Psoas muscle (tissue), 8 donors: ENCODE measurements at places on chromosomes 4 and X. TPM values are rescaled to one million over a fixed set of nuclear protein-coding genes. Genes with fewer than 3 reads are reported as not detected.
A peak's percentile ranks its signal among the peaks of the same experiment; 100 is the strongest.

GUCY1B1 gene
- total RNA-seq = 4.7 TPM

DNA sequence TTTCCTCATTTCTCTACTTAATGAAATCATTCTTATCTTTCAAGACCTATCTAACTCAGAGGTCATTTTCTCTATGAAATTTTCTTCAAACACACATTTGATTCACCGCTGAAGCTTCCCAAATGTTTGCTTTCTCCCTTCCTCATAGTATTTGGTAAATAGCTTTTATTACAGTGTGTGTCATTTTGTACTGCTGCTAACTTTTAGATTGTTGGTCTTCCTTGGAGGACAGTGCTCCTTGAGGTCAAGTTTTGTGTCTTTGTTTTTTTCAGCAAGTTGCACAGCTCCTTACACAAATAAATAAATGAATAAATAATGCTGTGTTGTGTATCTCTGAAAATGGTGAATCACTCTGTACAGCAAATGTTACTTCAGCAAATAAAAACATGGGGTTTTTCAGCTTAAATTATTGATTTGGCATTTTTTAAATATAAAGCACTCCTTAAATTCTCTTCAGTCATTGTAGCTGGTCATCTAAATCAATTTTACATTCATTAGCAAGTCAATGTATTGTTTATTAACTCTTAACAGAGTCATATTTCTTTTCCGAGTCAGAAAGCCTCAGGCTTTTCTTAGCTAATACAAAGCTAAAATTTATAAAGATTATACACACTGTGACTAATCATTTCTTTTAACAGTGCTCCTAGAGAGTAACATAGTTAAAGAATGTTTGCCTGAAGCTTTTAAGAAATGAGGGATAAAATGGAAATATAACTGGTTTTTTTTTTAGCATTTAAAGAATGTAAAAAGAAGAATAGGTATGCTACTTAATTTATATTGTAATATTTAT, 30.1 kb upstream of the MAD2L1 start:
- H3K4me1 ChIP-seq = no peaks in the 10 kb centered on the region
- no peaks in the 10 kb centered on the region for H3K27me3 ChIP-seq
- H3K36me3 ChIP-seq = no peaks in the 10 kb centered on the region
- DNase-seq = no peak

GRCh38 chr4:8655411-8656184, 63.0 kb downstream of the CPZ start:
- H3K27me3 ChIP-seq = no peaks in the 10 kb centered on the region
- DNase-seq = no peak
- no peaks in the 10 kb centered on the region for H3K36me3 ChIP-seq
- no peaks in the 10 kb centered on the region for H3K4me1 ChIP-seq

DNA sequence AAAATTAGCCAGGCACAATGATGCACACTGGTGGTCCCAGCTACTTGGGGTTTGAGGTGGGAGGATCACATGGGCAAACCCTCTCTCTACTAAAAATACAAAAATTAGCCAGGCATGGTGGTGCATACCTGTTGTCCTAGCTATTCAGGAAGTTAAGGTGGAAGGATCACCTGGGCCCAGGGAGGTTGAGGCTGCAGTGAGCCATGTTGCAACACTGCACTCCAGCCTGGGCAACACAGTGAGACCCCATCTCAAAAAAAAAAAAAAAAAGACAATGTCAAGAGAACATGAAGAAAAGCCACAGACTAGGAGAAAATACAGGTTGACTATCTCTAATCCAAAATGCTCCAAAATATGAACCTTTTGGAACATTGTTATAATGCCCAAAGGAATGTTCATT, 153.8 kb downstream of the NEK1 start:
- H3K4me3 ChIP-seq = no peak overlapping the region
- DNase-seq = no peak
- no peaks in the 10 kb centered on the region for H3K4me1 ChIP-seq
- no peaks in the 10 kb centered on the region for H3K27me3 ChIP-seq

- H3K27me3 ChIP-seq = peaks cover 7% of the 10 kb centered on the region
- no peak overlapping the region for H3K4me3 ChIP-seq
- no peaks in the 10 kb centered on the region for H3K36me3 ChIP-seq
Observed at GRCh38 chrX:130604882-130605281, 203.1 kb downstream of the RBMX2 start.

DNA sequence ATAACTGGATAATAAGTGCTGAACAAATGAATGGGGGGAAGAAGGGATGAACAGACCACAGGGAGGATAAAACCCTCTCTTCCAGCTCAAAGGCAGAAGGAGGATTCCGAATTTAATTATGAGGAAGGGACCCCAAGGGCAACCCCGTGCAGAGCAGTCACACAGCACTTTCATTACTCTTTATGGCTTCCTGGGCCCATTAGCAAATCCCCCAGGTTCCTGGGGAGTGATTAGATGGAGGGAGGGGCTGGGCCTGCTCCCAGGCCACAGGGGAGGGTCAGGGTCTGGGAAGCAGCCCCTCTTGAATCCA, 67.1 kb downstream of the PPP2R2C start:
- H3K4me1 ChIP-seq = no peaks in the 10 kb centered on the region
- H3K36me3 ChIP-seq = no peaks in the 10 kb centered on the region
- no peak overlapping the region for H3K27ac ChIP-seq
- no peak for DNase-seq
- H3K4me3 ChIP-seq = no peak overlapping the region

- no peaks in the 10 kb centered on the region for H3K27me3 ChIP-seq
- no peaks in the 10 kb centered on the region for H3K36me3 ChIP-seq
- H3K4me3 ChIP-seq = no peak overlapping the region
- no peak for DNase-seq
- no peak overlapping the region for H3K27ac ChIP-seq
Observed at GRCh38 chrX:123884809-123885408, 25.1 kb downstream of the XIAP start.

- peak overlapping the region; percentile 83 for H3K27ac ChIP-seq
- DNase-seq = no peak
- peak overlapping the region; percentile 69 for H3K4me3 ChIP-seq
- H3K27me3 ChIP-seq = no peaks in the 10 kb centered on the region
- no peaks in the 10 kb centered on the region for H3K4me1 ChIP-seq
Observed at GRCh38 chrX:48737940-48738339, 23.6 kb upstream of the GLOD5 start.

DNA sequence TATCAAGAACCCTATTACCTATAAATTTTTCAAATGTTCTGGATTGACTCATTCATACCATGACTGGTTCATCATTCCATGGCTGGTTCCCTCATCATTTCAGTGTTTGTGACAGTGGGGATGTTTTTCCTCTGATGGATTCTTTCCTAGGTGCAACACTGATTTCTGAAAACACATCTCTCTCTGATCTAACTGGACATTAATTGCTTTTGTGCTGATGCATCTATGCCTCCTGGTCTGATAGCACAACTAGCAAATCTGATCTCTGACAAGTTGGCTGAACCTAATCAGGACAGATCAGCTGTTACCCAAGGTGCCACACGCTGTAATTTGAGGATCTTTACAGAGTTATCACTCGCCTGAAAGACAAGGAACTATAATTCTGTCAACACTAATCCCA, 140.2 kb downstream of the LDB2 start:
- H3K4me3 ChIP-seq = no peak overlapping the region
- no peak for DNase-seq
- no peaks in the 10 kb centered on the region for H3K4me1 ChIP-seq
- no peaks in the 10 kb centered on the region for H3K36me3 ChIP-seq

GRCh38 chrX:130716781-130717413, 186.1 kb downstream of the ENOX2 start:
- peaks cover 23% of the 10 kb centered on the region for H3K4me1 ChIP-seq
- no peak overlapping the region for H3K4me3 ChIP-seq
- H3K27me3 ChIP-seq = no peaks in the 10 kb centered on the region
- H3K27ac ChIP-seq = peak overlapping the region; percentile 5
- DNase-seq = no peak
- H3K36me3 ChIP-seq = no peaks in the 10 kb centered on the region

DNA sequence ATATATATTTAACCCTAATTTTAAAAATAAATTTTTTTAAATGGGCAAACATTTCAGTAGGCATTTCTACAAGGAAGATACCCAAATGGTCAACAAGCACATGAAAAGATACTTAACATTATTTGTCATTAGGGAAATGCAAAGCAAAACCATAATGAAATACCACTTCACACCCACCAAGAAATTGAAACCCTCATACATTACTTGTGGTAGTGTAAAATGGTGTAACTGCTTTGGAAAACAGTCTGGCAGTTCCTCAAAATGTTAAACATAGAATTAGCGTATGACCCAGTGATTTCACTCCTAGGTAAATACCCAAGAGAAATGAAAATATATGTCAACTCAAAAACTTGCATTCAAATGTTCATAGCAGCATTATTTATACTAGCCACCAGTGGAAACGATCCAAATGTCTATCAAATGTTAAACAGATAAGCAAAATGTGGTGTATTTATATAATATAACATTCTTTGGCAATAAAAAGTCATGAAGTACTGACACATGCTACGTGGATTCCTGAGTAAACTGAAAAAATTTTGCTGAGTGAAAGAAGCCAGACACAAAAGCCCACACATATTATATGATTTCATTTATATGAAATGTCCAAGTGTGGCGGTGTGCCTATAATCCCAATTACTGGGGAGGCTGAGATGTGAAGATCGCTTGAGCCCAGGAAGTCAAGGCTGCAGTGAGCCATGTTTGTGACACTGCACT, 16.6 kb downstream of the TRIM2 start:
- H3K4me3 ChIP-seq = no peak overlapping the region
- no peaks in the 10 kb centered on the region for H3K27me3 ChIP-seq
- H3K27ac ChIP-seq = peak overlapping the region; percentile 34
- no peak for DNase-seq

- H3K4me1 ChIP-seq = peaks cover 69% of the 10 kb centered on the region
- H3K36me3 ChIP-seq = no peaks in the 10 kb centered on the region
- DNase-seq = no peak
- H3K27me3 ChIP-seq = no peaks in the 10 kb centered on the region
- H3K27ac ChIP-seq = peak overlapping the region; percentile 34
Observed at GRCh38 chr4:143360838-143361625, 24.4 kb downstream of the GAB1 start.

AKAP14 gene
- not detected for total RNA-seq
